Posterior vena cava (tissue), 2 donors: ENCODE measurements at places on chromosomes 3 and 15. TPM values are rescaled to one million over a fixed set of nuclear protein-coding genes. Genes with fewer than 3 reads are reported as not detected.

The CYP11A1 gene
- 1.2 TPM for total RNA-seq

The KLHL6 gene
- total RNA-seq = 3.0 TPM

The MAP4 gene
- 332 TPM for total RNA-seq

The PIGZ gene
- total RNA-seq = 6.4 TPM

The TIMP4 gene
- 17.0 TPM for total RNA-seq

The HRH1 gene
- 11.4 TPM for total RNA-seq

The RTP3 gene
- total RNA-seq = not detected

The DMXL2 gene
- 31.5 TPM for total RNA-seq

The EXD1 gene
- not detected for total RNA-seq

The IGF2BP2 gene
- 4.2 TPM for total RNA-seq

The ETV5 gene
- 26.0 TPM for total RNA-seq

The AADAC gene
- 0.42 TPM for total RNA-seq
